Activated naive CD8-positive, alpha-beta T cell treated with anti-CD3 and anti-CD28 coated beads for 36 hours (primary cell): ENCODE measurements at places on chromosomes 16 and 17.
A peak's percentile ranks its signal among the peaks of the same experiment; 100 is the strongest.

DNA sequence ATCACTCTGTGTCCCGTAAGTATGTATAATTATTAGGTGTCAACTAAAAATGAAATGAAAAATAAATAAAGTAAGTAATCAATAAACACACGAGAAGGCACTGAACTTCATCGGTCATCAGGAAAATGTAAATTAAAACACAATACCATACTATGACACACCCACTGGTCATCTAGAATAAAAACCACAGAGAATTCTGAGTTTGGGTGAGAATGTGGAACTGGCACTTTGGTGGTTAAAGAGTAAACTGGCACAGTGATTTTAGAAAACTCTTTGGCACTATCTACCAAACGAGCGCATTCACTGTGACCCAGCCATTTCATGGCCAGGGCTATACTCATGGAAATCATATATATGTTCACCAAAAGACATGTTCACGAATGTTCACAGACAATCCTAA, 98.2 kb downstream of the HS3ST3A1 start:
- DNase-seq: no peak
- H3K4me3 ChIP-seq: no peak overlapping the region
- no peaks in the 10 kb centered on the region for H3K36me3 ChIP-seq
- H3K4me1 ChIP-seq: no peaks in the 10 kb centered on the region
- H3K27ac ChIP-seq: no peak overlapping the region

DNA sequence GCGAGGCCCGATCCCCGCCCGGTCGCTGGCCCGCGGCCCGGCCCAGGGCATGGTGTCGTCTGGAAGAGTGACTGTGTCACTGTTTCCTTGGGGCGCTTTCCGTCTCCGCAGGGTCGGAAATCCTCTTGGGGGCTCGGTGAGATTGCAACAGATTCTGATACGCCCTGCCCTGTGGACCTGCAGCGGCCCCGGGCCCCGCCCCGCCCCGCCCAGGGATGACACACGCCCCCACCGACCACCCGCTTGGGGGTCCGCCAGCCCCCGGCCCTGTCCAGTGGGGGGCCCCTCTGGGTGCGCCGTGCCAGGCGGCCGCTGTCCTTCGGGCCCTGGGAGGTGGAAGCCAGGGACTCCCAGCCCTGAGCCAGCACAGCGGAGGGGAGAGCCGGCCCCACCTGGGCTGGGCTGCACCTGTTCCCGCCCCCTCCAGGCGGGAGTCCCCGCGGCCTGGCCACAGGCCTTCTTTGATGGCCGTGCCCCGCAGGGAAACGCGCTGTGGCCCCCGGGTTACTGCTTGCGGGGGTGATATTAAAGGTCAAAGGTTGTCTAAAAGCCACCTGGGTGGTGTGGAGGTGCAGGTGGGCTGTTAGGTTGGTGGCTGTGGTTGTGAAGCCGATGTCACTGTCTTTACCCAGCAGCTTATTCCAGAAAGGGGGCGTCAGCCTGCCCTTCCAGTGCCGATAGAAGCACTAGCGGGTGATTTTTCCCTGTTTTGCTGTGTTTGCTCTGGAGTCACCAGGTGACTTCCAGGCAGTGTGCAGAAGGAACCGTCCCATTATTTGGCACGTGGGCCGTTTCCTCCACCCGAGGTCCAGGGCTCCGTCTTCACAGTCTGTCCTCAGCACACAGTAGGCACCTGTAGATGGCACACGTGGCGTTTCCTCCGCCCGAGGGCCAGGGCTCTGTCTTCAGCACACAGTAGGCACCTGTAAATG, 752 bp downstream of the TBC1D24 start:
- peaks cover 19% of the 10 kb centered on the region for H3K4me1 ChIP-seq
- H3K27ac ChIP-seq: no peak overlapping the region
- H3K27me3 ChIP-seq: peaks cover 8% of the 10 kb centered on the region
- DNase-seq: peak; percentile 67

DNA sequence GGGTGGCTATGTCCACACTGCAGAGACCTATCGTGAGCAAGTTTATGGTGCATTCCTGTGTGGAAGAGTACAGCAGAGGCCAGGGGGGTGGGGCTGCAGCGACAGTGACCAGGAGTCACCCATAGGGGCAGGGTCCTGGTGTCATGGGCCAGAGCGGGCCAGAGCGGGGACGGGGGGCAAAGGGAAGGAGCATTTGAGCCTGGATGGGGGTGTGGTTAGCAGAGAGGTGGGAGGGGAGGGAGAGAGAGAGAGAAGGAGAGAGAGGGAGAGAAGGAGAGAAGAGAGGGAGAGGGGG, 17.8 kb downstream of the JPH3 start:
- no peak for DNase-seq
- H3K4me3 ChIP-seq: no peak overlapping the region
- peaks cover 15% of the 10 kb centered on the region for H3K27me3 ChIP-seq
- no peaks in the 10 kb centered on the region for H3K36me3 ChIP-seq

- peaks cover 41% of the 10 kb centered on the region for H3K36me3 ChIP-seq
- H3K4me3 ChIP-seq: peak overlapping the region; percentile 89
- peak overlapping the region; percentile 97 for H3K27ac ChIP-seq
- peaks cover 56% of the 10 kb centered on the region for H3K4me1 ChIP-seq
- no peaks in the 10 kb centered on the region for H3K27me3 ChIP-seq
These were observed 2.9 kb downstream of the RNASEK start for GRCh38 chr17:7014995-7015958.

- H3K4me3 ChIP-seq: no peak overlapping the region
- no peak overlapping the region for H3K27ac ChIP-seq
- no peaks in the 10 kb centered on the region for H3K27me3 ChIP-seq
- DNase-seq: no peak
- no peaks in the 10 kb centered on the region for H3K4me1 ChIP-seq
These were observed 11.2 kb downstream of the SULT1A2 start for GRCh38 chr16:28585674-28586073.

- H3K4me3 ChIP-seq: no peak overlapping the region
- peaks cover 7% of the 10 kb centered on the region for H3K27me3 ChIP-seq
- H3K27ac ChIP-seq: no peak overlapping the region
- H3K36me3 ChIP-seq: no peaks in the 10 kb centered on the region
- H3K4me1 ChIP-seq: no peaks in the 10 kb centered on the region
- DNase-seq: no peak
These were observed 13.5 kb downstream of the CACNA1G start for GRCh38 chr17:50573866-50574611.

- H3K27ac ChIP-seq: no peak overlapping the region
- no peaks in the 10 kb centered on the region for H3K36me3 ChIP-seq
- H3K4me1 ChIP-seq: peaks cover 6% of the 10 kb centered on the region
- peaks cover 9% of the 10 kb centered on the region for H3K27me3 ChIP-seq
- no peak overlapping the region for H3K4me3 ChIP-seq
These were observed 4.1 kb downstream of the FAM171A2 start for GRCh38 chr17:44359458-44360143.

GRCh38 chr16:75108792-75109731, 7.5 kb downstream of the LDHD start:
- peak; percentile 75 for DNase-seq
- H3K4me1 ChIP-seq: peaks cover 38% of the 10 kb centered on the region
- peaks cover 5% of the 10 kb centered on the region for H3K36me3 ChIP-seq
- peaks cover 18% of the 10 kb centered on the region for H3K27me3 ChIP-seq
- peak overlapping the region; percentile 54 for H3K4me3 ChIP-seq

DNA sequence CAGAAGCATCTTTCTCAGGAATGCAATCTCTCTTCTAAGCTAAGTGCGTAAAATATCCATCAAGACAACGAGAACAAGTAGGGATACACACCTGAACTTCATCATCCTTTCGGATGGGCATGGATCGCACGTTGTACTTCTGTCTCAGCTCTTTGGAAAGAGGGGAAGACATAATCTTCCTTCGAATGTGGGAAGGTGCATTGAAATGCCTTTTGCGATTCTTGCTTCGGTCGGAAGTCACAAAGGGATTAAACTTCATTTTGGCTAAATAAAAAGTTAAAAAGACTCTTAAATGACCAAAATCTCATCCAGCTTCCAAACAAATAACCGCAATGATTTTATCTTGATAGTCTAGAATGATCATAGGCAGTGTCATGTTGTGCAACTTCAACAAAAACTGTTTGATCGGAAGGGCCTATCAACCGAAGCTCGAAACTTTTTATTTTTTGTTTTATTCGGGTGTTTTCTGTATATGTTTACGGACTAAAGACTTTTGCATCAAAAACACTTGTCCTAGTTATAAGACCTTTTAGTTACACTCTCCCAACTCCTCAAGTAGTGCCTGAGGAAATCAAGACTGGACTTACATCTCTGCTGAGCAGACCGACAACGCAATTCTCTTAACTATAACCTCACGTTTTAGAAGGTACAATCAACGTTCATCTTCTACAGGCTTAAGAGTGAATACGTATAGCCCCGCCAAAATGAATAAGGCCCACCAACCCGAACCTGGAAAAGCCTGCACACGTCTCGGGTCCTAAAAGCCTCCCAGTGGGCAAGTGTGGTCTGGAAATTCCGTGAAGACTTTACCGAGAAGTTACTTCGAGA, 727 bp downstream of the RPL26 start:
- peak overlapping the region; percentile 97 for H3K4me3 ChIP-seq
- H3K27ac ChIP-seq: peak overlapping the region; percentile 99
- peaks cover 56% of the 10 kb centered on the region for H3K36me3 ChIP-seq
- peaks cover 5% of the 10 kb centered on the region for H3K27me3 ChIP-seq
- peaks cover 58% of the 10 kb centered on the region for H3K4me1 ChIP-seq

- no peak overlapping the region for H3K4me3 ChIP-seq
- no peaks in the 10 kb centered on the region for H3K27me3 ChIP-seq
- peaks cover 19% of the 10 kb centered on the region for H3K4me1 ChIP-seq
These were observed 30.1 kb downstream of the ACSF3 start for GRCh38 chr16:89123831-89124100.

- DNase-seq: no peak
- H3K4me3 ChIP-seq: no peak overlapping the region
- H3K36me3 ChIP-seq: no peaks in the 10 kb centered on the region
- H3K27me3 ChIP-seq: no peaks in the 10 kb centered on the region
These were observed 21.8 kb upstream of the PRM1 start for GRCh38 chr16:11302977-11303376.

DNA sequence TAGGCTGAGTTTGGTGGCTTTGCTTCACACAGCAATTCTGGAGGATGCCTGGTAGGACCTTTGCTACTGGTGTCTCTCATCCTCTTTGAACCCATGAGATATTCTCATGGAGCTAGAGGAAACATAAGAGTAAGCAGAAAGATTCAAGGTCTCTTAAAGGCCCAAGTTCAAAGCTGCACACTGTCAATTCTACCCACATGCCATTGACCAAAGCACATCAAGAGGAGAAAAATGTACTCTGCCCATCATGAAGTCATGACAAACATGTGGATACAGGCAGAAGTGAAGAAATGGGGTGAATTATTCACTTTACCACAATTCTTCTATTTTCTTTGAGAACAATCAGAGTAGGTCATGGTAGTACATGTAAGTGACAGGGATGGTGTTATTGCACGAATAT, 13.1 kb downstream of the SKA2 start:
- peaks cover 3% of the 10 kb centered on the region for H3K36me3 ChIP-seq
- H3K4me3 ChIP-seq: no peak overlapping the region
- H3K4me1 ChIP-seq: peaks cover 1% of the 10 kb centered on the region

GRCh38 chr16:23337836-23338550, 35.9 kb downstream of the SCNN1B start:
- H3K36me3 ChIP-seq: no peaks in the 10 kb centered on the region
- no peak overlapping the region for H3K27ac ChIP-seq
- H3K27me3 ChIP-seq: peaks cover 26% of the 10 kb centered on the region
- no peak for DNase-seq
- peaks cover 1% of the 10 kb centered on the region for H3K4me1 ChIP-seq
